ENCODE measurements at places on chromosomes 7 and 10. TPM values are rescaled to one million over a fixed set of nuclear protein-coding genes. Genes with fewer than 3 reads are reported as not detected.

DUS4L gene
- polyA plus RNA-seq, result 5.6 TPM

GRCh38 chr10:107163076-107163855 lies 1.2 kb downstream of the SORCS1 start:
- no peak overlapping the region for H3K4me3 ChIP-seq
- no peak for DNase-seq
- no peak overlapping the region for H3K27ac ChIP-seq

DNA sequence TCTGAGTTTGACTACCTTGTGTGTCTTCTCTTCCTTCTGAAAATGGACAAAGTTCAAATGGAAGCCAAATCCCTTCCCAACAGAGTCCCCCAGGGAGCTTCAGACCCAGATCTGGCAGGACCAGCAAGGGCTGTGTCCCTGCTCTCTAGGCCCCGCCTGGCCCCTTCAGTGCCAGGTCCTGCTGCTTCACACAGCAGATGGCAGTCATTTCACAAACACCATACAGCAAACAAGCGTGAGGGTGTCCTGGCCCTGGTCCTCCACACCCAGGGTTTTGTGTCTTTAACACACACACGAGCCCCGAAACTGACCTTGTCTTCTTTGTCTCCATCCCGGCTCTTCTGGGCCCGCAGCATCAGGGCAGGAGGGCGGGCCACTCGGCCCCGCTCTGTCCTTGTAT lies 145.0 kb downstream of the TCERG1L start:
- no peaks in the 10 kb centered on the region for H3K36me3 ChIP-seq
- no peaks in the 10 kb centered on the region for H3K27me3 ChIP-seq
- peak; percentile 43 for DNase-seq
- H3K27ac ChIP-seq, result no peak overlapping the region

DNA sequence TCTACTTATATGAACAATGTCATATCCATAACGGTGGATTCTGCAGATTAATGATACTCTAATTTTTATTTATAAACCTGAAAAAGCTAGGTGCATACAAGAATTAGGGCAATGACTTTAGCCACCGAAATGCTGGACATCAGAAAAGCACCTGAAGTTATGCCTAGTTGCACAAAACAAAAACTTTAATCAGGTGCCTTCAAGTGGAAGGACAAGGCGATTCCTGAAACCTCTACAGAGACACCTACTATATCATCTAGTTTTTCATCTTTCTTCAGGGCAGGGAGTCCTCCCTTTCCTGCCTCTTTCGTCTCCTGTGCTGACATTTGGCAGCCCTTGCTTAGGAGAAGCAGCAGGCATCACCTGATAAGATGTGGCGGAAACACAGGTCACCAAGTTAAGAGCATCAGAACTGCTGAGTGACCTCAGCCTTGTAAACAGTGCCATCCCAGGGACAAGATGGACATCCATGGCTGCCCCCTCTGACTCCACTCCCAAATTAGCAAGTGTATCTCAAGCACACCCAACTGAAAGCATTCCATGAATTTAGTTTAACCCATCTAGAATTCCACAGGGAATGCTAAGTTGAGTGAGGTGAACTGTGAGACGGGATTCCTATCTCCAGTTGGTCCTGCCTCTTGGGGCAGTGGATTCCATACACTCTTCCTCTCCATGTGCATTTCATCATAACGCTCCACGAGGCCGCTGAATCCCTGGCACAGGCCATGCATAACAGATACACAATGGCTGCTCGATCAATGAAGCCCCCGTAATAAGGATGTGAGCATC lies 5.8 kb downstream of the ITPRIP start:
- peaks cover 100% of the 10 kb centered on the region for H3K4me1 ChIP-seq
- no peaks in the 10 kb centered on the region for H3K36me3 ChIP-seq
- peak overlapping the region; percentile 73 for H3K27ac ChIP-seq
- no peak overlapping the region for H3K4me3 ChIP-seq
- no peaks in the 10 kb centered on the region for H3K27me3 ChIP-seq
- peak; percentile 30 for DNase-seq

WNT8B gene
- polyA plus RNA-seq, result 0.03 TPM

BTBD16 gene
- polyA plus RNA-seq, result not detected

DNA sequence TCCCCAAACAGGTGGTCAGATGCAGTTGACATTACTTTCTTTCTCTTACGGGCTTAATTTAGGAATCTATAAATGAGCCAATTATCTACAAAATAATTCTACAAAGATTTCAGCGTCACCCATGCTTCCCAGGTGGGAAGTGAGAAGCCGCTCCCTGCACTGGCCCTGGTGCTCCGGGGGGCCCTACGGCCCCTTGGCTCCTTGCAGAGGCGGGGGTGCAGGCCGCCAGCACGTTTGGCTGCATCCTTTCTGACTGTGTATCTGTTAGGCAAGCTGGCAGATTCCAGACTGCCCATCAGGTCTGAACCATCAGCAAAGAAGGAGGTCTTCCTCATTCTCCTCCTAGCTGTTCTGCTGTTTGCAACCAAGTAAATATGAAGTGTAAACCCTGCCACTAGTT lies 16.3 kb downstream of the VWC2 start:
- H3K36me3 ChIP-seq, result no peaks in the 10 kb centered on the region
- H3K27me3 ChIP-seq, result no peaks in the 10 kb centered on the region
- DNase-seq, result no peak
- H3K27ac ChIP-seq, result no peak overlapping the region
- no peak overlapping the region for H3K4me3 ChIP-seq
- H3K4me1 ChIP-seq, result no peaks in the 10 kb centered on the region

GRCh38 chr10:4062751-4063150 lies 277.7 kb upstream of the KLF6 start:
- no peak for DNase-seq
- no peaks in the 10 kb centered on the region for H3K27me3 ChIP-seq
- no peaks in the 10 kb centered on the region for H3K36me3 ChIP-seq
- no peak overlapping the region for H3K4me3 ChIP-seq
- H3K4me1 ChIP-seq, result peaks cover 16% of the 10 kb centered on the region
- H3K27ac ChIP-seq, result peak overlapping the region; percentile 44

- no peaks in the 10 kb centered on the region for H3K27me3 ChIP-seq
- no peak for DNase-seq
- no peak overlapping the region for H3K27ac ChIP-seq
- H3K4me3 ChIP-seq, result no peak overlapping the region
Observed at GRCh38 chr7:133481676-133482075, 228.8 kb downstream of the EXOC4 start.

GRCh38 chr10:43892062-43892770 lies 243.5 kb upstream of the ZNF32 start:
- no peaks in the 10 kb centered on the region for H3K4me1 ChIP-seq
- H3K27ac ChIP-seq, result no peak overlapping the region
- no peaks in the 10 kb centered on the region for H3K27me3 ChIP-seq
- no peak for DNase-seq

DNA sequence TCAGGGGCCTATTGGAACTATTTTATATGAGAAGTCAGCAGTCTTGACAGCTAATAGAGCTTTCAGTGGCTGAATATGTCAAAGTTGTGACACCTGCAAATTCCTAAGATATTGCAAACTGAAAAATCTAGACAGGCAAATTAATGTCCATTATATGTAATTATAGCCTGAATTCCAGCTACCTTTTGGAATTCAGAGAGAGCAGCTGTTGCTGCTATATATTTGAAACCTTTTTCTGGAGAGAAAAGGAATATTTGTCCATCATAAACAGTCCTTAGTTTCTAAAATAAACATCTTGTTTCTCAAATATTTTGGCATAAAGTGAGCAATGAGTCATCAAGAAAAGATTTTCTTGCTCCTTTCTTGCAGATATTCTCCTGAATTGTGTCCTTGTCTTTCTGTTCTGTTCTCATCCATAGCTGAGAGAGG lies 408.9 kb upstream of the SEMA3D start:
- no peaks in the 10 kb centered on the region for H3K27me3 ChIP-seq
- H3K36me3 ChIP-seq, result no peaks in the 10 kb centered on the region
- H3K27ac ChIP-seq, result no peak overlapping the region
- no peak overlapping the region for H3K4me3 ChIP-seq

CFAP43 gene
- polyA plus RNA-seq, result 0.17 TPM

IQCE gene
- 2.2 TPM for polyA plus RNA-seq

COL17A1 gene
- 2.0 TPM for polyA plus RNA-seq

CYP2E1 gene
- polyA plus RNA-seq, result 1.8 TPM

DNA sequence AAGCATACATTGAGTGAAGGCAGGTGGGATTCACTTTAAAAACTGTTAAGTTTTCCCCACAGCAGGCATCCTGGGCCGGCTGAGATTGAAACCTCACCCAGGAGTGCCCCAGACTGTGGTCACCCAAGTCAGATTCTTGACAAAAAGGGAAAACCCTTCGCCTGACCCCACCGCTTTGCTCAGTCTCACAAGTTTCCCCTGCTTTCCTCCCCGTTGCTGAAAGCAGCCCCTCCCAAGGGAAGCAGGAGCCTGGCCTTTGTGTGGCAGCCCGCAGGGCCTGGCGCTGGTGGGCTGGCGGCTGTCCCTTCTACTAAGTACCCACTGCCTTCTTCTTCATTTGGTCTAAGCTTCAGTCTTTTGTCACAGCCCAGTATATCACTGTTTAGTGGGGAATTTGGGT lies 16.0 kb downstream of the RNF32 start:
- H3K27me3 ChIP-seq, result peaks cover 13% of the 10 kb centered on the region
- H3K4me1 ChIP-seq, result no peaks in the 10 kb centered on the region
- no peak overlapping the region for H3K4me3 ChIP-seq

DNA sequence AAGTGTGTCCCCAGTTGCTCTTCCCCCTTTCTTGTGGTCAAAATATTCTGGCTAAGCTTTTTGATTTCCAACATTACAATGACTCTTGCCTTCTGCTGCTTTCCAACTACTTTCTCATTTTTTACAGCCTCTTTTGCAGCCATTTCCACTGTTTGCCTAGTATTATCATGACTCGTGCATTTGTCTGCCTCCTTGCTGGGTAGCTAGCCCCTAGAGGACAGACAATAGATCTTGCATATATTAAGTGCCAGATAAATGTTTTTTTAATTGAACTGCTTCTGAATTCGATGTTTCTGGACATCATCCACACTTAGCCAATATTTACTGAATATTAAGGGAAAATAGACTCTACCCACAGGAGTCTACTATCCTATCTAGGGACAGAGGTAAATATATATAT lies 124.5 kb downstream of the POU6F2 start:
- H3K36me3 ChIP-seq, result no peaks in the 10 kb centered on the region
- no peaks in the 10 kb centered on the region for H3K27me3 ChIP-seq
- H3K4me3 ChIP-seq, result no peak overlapping the region

ANKRD30A gene
- polyA plus RNA-seq, result not detected

- peaks cover 19% of the 10 kb centered on the region for H3K4me1 ChIP-seq
- no peaks in the 10 kb centered on the region for H3K36me3 ChIP-seq
- H3K27ac ChIP-seq, result peak overlapping the region; percentile 45
- no peaks in the 10 kb centered on the region for H3K27me3 ChIP-seq
- no peak overlapping the region for H3K4me3 ChIP-seq
Observed at GRCh38 chr7:158814637-158815036, 14.7 kb downstream of the ESYT2 start.

DNA sequence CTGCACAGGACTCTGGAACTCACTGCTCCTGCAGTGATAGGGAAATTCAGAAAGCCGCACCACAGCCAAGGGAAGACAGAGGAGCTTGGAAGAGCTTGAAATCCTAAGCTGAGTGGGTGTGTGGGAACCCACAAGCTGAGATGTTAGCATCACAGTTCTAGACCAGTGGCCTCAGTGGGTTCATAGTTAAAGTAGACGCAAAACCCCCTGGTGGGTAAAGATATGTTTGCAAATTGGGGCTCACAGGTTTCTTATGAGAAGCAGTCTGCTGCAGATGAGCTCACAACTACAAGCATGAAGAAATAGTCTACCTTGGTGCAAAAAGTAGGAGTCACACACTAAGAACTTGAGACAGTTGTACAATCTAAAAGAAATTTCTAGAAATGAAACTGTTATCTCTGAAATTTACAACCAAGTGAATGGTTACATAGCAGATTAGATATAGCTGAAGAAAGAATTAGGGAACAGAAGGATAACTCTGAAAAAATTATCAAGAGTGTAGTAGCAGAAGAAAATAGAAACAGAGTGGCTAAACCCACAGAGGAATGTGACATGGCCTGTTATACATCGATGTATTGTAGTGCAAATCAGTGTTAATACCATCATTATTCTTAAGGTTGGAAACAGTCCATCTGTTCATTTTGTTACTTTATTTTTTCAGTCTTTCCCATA lies 77.2 kb downstream of the DYNC2I1 start:
- H3K4me3 ChIP-seq, result no peak overlapping the region
- DNase-seq, result no peak
- H3K36me3 ChIP-seq, result peaks cover 52% of the 10 kb centered on the region
- H3K27ac ChIP-seq, result no peak overlapping the region

GRCh38 chr10:112963835-112964234 lies 13.8 kb downstream of the TCF7L2 start:
- no peaks in the 10 kb centered on the region for H3K36me3 ChIP-seq
- no peak for DNase-seq
- H3K27me3 ChIP-seq, result no peaks in the 10 kb centered on the region

DNA sequence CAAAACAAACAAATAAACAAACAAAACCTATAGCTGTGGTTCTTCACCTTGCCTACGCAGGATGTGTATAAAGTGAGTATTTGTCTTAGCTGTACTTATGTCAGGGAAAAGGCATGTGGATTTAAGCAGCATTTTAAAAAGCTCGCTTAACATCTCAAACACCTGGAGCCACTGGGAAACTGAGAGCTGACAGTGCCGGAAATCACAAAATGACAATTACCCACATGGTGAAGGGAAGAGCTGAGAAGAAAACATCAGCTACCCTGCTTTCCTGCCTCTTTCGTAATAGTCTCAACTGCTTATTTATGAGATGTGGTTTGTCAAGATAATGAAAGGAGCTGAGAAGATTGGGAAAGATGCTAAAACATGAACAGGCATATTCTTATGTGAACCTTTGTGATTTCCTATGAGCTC lies 31.1 kb upstream of the MSMB start:
- no peak for DNase-seq
- peak overlapping the region; percentile 66 for H3K27ac ChIP-seq
- H3K36me3 ChIP-seq, result no peaks in the 10 kb centered on the region
- H3K4me1 ChIP-seq, result peaks cover 15% of the 10 kb centered on the region

DNA sequence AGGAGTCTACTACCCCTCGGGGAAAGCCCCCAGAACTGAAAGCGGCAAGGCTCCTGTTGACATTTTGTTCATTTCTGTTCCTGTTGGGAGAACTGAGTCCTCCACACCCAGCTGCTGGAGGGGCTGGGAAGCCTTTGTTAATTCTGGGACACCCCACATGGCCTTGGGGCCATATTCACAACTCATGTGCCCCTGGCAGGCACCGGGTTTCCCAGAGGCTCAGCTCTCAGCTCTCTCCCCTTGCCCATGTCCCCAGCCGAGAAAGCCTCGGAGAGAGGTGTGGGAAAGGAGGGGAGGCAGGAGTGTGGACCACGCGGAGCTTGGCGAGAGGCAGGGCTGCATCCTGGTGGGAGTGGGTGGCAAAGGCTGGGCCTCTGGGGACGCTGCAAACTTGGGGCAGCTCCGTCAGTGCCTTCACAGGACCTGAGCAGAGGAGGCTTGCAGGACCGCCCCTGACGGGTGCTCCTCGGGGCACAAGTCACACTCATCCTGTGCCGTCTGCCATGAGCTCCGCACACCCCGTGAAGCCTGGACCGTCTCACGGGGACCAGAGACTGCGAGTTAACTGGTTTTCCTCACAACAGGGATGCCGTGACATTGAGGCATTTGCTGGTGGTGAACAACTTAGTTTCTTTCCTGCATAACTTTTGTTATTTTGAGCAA lies 140.9 kb downstream of the DNAJB6 start:
- no peak overlapping the region for H3K27ac ChIP-seq
- H3K27me3 ChIP-seq, result no peaks in the 10 kb centered on the region
- peak; percentile 66 for DNase-seq
- no peak overlapping the region for H3K4me3 ChIP-seq
- H3K36me3 ChIP-seq, result no peaks in the 10 kb centered on the region

DNTT gene
- 0.08 TPM for polyA plus RNA-seq
